Smooth muscle cell of bladder (primary cell): ENCODE measurements at places on chromosomes 5 and 9. TPM values are rescaled to one million over a fixed set of nuclear protein-coding genes. Genes with fewer than 3 reads are reported as not detected.

PCDHB2 gene
- total RNA-seq = 1.6 and 1.8 TPM in 2 replicates

SLC6A7 gene
- not detected in 2 replicates for total RNA-seq

IL13 gene
- not detected in 2 replicates for total RNA-seq

ADAMTS16 gene
- total RNA-seq = 0.14 and 0.18 TPM in 2 replicates

FGD3 gene
- total RNA-seq = not detected in 2 replicates

NEUROG1 gene
- total RNA-seq = not detected in 2 replicates

PDZD2 gene
- total RNA-seq = 0.43 and 0.46 TPM in 2 replicates

PAEP gene
- not detected in 2 replicates for total RNA-seq

OR2V2 gene
- not detected in 2 replicates for total RNA-seq

SLC36A3 gene
- total RNA-seq = not detected in 2 replicates

DAPK1 gene
- 23.8 and 30.0 TPM in 2 replicates for total RNA-seq

OCLN gene
- total RNA-seq = 0.37 and 0.43 TPM in 2 replicates

BRINP1 gene
- total RNA-seq = under 0.01 and 0.18 TPM in 2 replicates

MARVELD2 gene
- 0.09 and 0.14 TPM in 2 replicates for total RNA-seq

ANKRD31 gene
- 0.09 and 0.14 TPM in 2 replicates for total RNA-seq

CCNO gene
- total RNA-seq = not detected in 2 replicates

TSSK1B gene
- total RNA-seq = 0.09 and 0.14 TPM in 2 replicates

SLC6A19 gene
- total RNA-seq = not detected in 2 replicates
